ENCODE measurements at places on chromosomes 6 and 20.

GRCh38 chr6:108526739-108527174 is 34.0 kb upstream of the FOXO3 start:
- DNase-seq: no peak

- DNase-seq: no peak
These were observed 19.8 kb upstream of the ADRM1 start for GRCh38 chr20:62282877-62283503.

DNA sequence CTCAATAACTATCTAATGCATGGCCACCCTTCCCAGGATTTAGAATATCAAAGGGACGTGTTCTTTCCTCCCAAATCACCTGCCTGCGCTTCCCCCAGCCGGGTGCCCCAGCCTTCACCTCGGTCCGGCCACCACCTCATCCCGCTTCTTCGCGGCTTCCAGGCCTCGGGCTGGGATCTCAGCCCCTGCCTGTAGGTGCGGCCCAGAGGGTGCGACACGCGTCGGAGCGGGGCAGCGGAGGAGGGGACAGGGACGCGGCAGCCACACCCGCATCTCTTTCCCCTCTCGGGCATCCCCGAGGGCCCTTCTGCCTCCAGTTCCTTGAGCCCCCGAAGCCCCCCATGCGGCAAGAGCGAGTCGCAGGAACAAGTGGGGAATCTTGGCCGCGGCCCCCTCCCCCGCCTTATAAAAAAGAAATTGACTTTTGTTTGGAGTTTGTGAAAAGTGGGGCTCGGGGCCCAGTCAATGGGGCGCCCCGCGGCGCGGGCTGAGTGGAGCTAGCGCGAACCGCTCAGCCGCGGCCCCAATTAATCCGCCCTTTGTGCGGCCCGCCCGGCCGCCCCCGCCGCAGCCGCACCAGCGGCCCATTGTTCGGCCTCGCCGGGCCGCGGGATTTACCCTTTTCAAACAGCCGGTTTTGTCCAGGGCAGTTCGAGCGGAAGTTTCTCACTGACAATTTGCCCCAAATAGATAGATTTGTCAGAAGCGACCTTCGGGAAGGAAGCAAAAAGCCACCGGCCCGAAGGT is 8.4 kb upstream of the NR2E1 start:
- no peak for DNase-seq

- DNase-seq: no peak
These were observed 7.6 kb upstream of the CLDN20 start for GRCh38 chr6:155256122-155256795.

GRCh38 chr6:14799928-14800327 is 445.9 kb upstream of the JARID2 start:
- no peak for DNase-seq

DNA sequence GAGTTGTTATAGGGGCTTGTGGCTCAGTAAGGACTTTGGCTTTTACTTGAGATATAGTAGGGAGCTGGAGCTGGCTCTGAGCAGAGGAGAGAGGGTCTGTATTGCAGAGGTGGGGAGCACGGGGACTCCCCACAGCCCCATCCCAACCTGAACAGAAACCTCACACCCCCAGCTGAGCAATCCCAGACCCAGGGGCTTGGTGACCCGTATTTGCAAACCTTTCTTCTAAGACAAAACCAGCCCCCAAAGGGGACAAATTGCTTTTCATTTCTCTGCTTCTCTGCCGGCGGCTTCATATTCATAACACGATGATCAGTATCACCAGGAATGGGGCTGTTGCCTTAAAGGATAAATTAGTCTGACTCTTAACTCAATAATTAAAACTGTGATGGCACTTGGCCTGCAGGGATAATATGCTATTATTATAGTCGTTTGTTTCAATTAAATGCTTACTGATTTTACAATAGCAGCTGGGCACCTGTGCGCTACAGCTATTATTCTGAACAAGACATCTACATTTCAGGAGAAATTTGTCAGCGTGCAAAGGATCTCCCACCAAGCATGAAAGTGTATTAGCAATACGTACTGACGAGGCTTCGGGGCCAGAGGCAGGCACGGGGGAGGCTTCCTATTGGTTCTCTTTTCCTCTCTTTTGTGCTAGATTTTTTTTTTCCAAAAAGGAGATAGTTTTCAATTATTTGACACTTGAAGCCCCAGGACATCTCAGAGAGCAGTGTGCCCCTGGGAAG is 118.1 kb downstream of the TOX2 start:
- no peak for DNase-seq

- DNase-seq: no peak
These were observed 13.9 kb downstream of the ZNF217 start for GRCh38 chr20:53579581-53580375.

- DNase-seq: no peak
These were observed 76.1 kb downstream of the SLC22A3 start for GRCh38 chr6:160424256-160424655.

GRCh38 chr6:44892579-44892978 is 435.6 kb upstream of the RUNX2 start:
- DNase-seq: no peak

- no peak for DNase-seq
These were observed 79.0 kb upstream of the LAMA2 start for GRCh38 chr6:128803911-128804310.

DNA sequence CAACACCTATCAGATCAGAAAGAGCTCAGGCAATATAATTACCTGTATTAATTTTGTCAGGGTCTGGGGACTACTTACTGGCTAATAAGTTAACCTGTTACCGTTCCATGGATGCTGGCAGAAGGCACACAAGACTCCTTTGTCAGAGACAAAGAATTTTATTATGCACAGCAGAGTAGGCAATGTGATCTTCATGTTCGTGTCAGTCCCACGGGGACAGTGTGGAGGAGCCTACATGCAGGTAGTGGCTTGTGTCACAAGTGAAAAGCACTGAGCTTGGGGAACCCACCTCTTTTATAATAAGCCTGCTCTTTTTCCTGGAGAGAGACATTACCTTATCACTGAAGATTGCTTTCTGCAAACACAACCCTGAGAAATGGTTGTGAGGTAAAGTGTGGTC is 96.9 kb downstream of the CD164 start:
- no peak for DNase-seq

DNA sequence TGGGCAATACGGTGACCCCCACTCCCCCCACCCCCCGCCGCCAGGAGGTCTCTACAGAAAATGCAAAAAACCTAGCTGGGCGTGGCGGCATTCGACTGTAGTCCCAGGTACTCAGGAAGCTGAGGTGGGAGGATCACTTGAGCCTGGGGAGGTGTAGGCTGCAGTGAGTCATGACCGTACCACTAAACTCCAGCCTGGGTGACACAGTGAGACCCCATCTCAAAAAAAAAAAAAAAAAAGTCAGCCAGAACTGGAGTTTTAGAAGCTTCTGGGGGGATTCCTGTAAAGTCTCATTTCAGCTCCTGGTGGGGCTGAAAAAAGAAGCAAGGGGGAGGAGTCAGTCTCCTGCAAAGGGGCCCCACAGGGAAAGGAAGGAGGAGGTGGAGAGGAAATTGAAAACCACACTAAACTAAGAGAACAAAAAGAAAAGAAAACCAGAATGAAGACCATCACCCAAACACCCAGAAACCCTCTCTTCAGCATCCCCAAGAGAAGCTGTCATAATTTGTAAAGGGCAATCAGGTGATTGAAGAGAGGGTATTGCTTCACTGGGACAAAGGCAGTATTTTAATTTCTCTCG is 50.4 kb downstream of the NOL4L start:
- DNase-seq: peak; percentile 58

GRCh38 chr6:47016261-47016660 is 25.9 kb downstream of the ADGRF1 start:
- no peak for DNase-seq

DNA sequence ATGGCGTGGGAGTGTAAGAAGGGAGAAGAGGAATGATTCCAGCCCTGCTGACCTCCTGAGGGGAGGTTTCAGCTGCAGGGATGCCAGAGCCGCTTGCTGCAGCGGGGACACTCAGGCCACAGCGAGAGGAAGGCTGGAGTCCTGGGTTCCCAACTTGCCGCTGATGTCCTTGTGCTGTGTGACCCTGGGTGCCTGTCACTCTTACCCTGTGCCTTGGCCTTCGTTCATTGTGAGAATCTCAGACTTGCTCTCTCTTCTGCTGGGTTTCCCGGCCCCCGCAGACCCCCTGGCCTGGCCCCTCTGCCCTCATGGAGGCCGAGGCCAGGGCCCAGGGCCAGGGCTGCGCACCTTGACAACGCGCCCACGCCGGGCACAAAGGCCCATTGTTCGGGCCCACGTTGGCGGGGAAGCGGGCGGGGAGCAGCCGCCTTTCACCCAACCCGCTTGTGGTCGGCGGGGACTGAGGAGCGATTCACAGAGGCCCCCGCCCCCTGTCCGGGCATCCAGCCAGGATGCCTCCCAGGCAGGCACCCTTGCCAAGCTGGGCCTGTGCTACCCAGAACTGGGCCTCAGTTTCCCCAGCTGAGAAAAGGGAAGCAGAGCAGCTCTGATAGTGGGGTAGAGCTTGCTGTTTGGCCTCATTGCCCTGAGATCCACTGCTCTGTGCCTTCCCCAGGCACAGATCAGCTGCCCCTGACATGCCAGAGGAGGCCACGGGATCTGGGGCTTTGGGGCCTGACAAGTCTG is 52.4 kb downstream of the CEBPB start:
- no peak for DNase-seq

DNA sequence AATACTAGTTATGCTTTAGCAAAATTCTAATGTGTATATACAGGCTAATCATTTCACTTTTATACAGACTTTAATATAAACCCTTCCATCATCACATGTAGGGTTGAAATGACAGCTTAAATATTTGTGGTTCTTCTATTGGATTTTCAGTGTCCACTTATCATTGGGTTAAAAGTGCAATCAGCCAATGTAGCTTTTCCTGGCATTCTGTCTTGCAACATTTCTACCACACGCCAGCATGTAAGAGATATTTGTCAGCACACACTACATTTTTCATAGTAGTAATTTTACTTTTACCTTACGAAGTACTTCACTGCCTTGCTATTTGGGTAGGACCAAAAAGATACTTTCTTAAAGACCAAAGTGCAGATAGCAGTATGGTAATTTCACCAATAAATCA is 252.0 kb downstream of the TBX18 start:
- no peak for DNase-seq

DNA sequence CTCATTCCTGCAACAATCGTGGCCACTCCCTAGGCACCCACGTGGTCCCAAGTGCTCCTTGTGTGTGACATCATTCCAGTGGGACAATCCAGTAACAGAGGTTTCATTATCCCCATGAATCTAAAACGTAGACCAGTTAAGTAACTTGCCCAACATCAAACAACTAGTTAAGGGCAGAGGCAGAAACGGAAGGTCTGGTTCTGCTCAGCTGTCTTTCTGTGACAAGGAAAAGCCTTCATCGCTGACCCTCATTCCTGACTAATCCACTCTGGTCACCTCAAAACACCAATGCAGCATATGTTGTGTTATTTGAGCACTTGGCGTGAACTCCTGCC is 261.4 kb upstream of the JARID2 start:
- no peak for DNase-seq

GRCh38 chr6:18122128-18123093 is at the start of gene NHLRC1:
Gene NHLRC1, minus strand, starts transcription at chr6:18122677. Its CDS starts 71 bp downstream, at chr6:18122606.
- peak; percentile 43 for DNase-seq

DNA sequence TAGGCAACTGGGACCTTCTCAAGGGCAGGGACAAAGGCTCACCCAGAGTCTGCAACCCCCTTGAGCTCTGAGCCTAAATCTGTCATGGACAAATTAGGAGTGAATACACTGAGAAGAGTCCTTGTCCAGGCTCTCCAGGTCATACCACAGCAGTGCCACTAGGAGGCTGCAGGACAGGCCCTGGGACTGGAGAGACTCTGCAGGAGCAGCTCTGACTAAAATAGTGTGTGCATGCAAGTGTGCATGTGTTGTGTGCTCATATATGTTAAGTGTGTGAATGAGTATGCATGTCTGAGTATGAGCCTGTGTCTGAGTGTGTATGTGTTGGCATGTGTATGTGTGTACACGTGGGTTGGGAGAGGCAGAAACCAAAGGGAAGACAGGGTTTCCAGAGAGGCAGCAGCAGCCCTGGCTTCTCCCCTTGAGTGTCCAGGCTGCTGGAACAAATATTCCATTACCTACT is 27.1 kb downstream of the MRPL14 start:
- DNase-seq: no peak

DNA sequence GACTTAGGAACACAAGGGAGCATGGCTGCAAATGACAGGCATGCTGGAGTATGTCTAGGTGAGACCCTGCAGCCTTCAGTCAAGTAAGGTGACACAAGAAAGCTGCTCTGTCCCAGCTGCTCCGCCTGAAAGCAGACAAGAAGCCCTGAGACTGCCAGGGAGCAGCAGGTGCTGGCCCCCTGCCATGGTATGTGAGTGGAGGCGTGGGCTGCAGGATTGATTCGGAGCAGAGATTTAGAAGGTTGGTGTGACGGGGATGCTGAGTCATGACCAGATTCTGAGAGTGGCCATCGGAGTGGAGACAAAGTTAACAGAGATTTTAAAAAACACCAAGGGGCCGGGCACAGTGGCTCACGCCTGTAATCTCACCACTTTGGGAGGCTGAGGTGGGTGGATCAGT is 17.8 kb downstream of the LRP11 start:
- DNase-seq: no peak

Data from T-helper 9 cell (primary cell).